ENCODE measurements at places on chromosomes 2 and 18. TPM values are rescaled to one million over a fixed set of nuclear protein-coding genes. Genes with fewer than 3 reads are reported as not detected.

DNA sequence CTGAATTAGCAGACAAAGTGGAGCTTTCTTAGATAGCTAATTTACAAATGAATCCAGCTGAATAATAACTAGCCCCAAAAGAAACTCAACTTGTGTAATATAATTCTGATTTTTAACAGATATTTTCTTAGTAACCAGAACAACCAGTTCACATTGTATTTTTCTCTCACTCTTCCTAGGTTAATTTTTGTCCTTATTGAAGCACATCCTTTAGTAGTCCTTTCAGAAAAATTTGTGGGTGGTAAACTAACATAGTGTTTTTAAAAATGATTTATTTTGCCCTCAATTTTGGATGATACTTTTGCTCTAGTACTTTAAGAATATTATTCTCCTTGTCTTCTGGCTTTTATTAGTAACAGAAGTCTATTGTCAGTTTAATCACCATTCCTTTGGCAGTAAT, 190.6 kb upstream of the SLC39A10 start:
- DNase-seq = no peak

- peak; percentile 61 for DNase-seq
Observed at GRCh38 chr2:84972207-84972783, 1.3 kb downstream of the KCMF1 start.

DNA sequence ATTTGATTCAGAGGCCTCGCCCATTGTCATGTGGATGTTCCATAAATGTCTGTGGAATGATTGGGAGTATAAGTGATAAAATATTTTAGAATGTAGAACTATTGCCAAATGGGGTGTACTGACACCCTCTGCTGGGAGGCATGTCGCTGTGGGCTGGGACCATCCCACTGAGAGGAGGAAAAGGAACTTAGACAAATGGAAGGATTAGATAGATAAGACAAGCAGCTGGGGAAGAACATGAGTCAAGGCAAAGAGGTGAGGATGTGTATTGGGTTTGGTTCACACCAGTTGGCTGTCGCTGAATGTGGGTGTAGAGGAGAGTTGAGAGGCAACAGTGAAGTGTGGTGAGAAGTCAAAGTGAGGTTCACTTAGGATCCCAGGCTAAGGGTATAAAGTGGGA, 4.0 kb downstream of the C2orf74 start:
- DNase-seq = no peak

Gene SLC40A1
- polyA plus RNA-seq = 0.15 TPM

GRCh38 chr2:175855794-175856453, 146.1 kb downstream of the LNPK start:
- peak; percentile 86 for DNase-seq

- DNase-seq = no peak
Observed at GRCh38 chr2:30733876-30734520, 73.2 kb downstream of the CAPN13 start.

Gene XDH
- 1.3 TPM for polyA plus RNA-seq

- DNase-seq = peak; percentile 51
Observed at GRCh38 chr2:220946552-220946951, 625.6 kb downstream of the EPHA4 start.

DNA sequence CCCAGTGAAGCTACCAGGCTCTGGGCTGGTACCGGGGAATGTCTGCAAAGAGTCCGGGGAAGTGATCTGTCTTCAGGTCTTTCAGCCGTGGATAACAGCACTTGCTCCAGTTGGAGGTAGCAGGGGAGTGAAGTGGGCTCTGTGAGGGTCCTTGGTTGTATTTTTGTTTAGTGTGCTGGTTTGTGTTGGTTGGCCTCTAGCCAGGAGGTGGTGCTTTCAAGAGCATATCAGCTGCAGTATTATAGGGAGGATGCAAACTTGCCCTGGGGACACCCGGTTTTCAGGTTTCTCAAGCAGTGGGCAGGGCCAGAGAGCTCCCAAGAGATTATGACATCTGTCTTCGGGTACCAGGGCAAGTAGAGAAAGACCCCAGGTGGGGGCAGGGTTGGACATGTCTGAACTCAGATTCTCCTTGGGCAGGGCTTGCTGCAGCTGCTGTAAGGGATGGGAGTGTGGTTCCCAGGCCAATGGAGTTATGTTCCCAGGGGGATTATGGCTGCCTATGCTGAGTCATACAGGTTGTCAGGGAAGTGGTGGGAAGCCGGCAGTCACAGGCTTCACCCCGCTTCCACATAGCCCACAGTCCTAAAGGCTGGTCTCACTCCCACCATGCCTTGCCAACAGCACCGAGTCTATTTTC, 34.4 kb downstream of the ACAA2 start:
- DNase-seq = no peak

Gene QPCT
- polyA plus RNA-seq = 51.4 TPM

GRCh38 chr2:97784953-97785352, 71.6 kb downstream of the ZAP70 start:
- DNase-seq = no peak

Gene HNMT
- polyA plus RNA-seq = 6.8 TPM

- DNase-seq = peak; percentile 48
Observed at GRCh38 chr2:166230024-166230723, 102.4 kb upstream of the SCN1A start.

DNA sequence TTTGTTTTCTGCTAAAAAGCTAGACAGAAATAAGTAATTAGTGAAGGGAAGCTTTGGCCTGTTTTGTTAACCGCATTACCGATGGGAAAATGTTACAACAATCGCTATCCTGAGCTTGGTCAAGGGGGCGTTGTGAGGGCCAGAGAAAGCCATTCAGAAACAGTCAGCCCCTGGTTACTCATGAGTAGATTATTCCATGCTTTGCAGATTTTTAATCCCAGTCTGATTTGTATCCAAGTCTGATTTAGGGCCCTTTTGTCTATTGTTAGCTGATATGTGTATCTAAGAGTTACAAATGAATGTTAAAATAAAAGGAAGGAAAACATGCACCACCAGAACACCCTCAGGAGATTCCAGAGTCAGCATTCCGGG, 99.1 kb downstream of the PRPF40A start:
- no peak for DNase-seq

Gene LAMA3
- polyA plus RNA-seq = 0.93 TPM

Gene UGT1A1
- polyA plus RNA-seq = not detected

DNA sequence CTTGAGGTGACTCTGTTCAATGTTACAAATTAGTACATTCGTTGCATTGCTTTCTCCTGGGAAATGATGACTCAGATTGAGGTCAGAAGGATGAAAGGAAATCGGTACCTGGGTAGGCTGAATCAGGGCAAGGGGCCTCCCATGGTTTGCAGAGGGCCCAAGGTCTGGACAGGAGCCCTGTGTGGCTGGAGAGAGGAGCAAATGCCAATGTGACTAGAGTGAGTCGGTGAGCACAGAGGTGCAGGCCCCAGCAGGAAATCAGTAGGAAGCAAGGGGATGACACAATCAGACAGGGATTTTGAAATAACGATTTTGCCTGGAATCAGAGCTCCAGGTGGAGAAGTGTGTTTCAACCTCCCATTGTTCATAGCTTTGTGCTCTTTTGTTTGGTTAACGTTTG, 118.9 kb downstream of the CCDC102B start:
- DNase-seq = peak; percentile 2

DNA sequence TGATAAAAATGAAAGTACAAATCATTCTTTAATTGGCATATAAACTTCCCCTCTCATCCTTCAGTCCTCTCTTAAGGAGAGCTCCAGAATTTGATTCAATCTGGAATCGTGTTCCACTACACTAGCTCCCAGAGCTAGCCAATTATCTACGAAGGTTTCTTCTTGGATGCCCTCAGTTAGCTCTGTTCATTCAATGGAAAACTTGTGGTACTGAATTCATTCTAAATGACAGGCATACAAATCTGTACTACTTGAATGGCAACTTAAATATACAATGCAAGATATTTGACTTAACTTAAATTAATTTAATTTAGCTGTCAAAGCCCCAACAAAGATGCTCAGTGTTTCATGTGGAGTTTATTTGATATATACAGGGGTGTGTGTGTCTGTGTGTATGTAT, 1474.2 kb upstream of the CELF4 start:
- DNase-seq = no peak

Gene PNPT1
- 21.9 TPM for polyA plus RNA-seq

DNA sequence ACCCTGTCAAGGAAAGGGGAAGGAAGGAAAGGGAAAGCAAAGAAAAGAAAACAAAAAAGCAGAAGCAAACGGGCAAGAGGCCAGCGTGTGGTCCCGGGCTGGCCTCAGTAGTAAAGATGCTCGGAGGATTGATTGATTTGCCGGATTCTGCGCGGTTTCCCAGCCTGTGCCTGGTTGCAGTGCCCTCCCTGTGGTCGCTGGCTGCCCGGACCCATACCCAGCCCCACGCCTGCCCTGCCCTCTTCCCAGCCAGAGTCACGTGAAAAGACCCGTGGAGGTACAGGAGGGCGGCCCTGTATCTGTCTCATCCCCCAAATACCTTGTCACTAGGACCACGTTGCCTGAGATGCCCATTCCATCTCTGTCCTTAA, 55.1 kb upstream of the IMP4 start:
- no peak for DNase-seq

- no peak for DNase-seq
Observed at GRCh38 chr2:225002656-225003045, 39.6 kb downstream of the DOCK10 start.

DNA sequence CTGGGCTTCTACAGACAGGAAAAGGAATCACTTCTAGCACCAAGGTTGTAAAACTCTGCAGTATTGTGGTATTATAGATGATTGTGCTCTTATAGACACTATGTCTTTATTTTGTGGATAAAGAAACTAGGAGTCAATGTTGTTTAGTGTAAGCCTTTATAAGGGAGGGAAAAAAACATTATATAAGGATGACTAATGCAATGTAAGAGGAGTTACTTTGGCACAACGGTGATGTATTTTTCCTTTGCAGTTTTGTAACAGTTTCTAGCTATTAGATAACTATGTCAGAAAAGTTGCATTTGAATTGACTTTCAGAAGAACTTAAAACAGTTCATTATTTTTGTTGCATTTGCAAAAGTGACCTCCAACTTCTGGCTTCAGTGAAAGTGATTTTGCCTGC, 545.4 kb downstream of the CCDC85A start:
- DNase-seq = peak; percentile 44
